ENCODE measurements at places on chromosomes 7 and 10.

DNA sequence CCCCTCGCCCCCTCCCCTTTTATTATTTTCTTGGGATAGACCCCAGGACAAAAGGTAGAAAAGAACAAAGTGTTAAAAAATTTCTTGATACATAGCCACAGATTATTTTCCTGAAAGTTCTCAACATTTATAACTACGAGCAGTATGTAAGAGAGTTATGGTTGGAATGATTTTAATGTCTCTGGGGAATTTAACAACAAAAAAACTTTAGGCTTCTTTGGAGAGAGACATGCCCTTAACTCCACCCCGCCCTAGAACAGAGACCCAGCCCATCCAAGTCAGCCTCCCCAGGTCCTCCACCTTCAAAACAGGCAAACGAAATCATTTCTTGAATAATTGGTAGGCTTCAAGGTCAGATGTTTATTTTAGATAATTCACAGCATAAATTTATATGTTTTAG lies 97.1 kb downstream of the TCF7L2 start:
- no peak for DNase-seq

- DNase-seq: no peak
These were observed 87.9 kb downstream of the EBF3 start for GRCh38 chr10:129875993-129876726.

DNA sequence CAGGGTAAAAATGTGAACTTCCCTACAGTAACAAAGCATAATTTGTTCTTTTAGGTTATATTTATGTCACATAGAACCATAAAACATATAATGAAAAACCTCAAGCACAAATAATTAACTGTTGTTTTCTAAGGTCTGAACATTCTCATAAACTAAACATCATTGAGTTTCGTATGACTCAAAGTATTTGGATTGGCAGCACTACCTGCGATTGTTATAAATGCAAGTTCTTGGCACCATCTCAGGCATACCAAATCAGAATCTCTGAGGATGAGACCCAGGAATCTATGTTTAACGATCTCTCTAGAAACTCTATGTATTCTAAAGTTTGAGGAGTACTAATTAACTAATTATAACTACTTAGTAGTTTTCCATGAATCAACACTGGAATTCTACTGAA lies 22.5 kb downstream of the ORC5 start:
- no peak for DNase-seq

- DNase-seq: no peak
These were observed 83.8 kb downstream of the SPAG6 start for GRCh38 chr10:22429146-22429545.

DNA sequence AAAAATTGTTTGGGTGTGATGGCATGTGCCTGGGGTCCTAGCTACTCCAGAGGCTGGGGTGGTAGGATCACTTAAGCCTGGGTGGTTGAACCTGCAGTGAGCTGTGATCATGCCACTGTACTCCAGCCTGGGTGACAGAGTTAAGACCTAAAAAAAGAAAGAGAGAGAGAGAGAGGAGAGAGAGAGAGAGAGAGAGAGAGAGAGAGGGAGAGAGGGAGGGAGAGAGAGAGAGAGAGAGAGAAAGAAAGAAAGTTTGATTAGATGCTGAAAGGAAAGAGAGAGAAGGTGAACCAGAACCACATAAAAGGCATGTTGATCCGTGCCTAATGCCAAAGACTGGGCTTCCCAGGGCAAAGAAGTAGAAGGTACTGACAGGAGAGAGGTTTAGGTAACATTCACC lies 11.1 kb downstream of the ABCB1 start:
- no peak for DNase-seq

DNA sequence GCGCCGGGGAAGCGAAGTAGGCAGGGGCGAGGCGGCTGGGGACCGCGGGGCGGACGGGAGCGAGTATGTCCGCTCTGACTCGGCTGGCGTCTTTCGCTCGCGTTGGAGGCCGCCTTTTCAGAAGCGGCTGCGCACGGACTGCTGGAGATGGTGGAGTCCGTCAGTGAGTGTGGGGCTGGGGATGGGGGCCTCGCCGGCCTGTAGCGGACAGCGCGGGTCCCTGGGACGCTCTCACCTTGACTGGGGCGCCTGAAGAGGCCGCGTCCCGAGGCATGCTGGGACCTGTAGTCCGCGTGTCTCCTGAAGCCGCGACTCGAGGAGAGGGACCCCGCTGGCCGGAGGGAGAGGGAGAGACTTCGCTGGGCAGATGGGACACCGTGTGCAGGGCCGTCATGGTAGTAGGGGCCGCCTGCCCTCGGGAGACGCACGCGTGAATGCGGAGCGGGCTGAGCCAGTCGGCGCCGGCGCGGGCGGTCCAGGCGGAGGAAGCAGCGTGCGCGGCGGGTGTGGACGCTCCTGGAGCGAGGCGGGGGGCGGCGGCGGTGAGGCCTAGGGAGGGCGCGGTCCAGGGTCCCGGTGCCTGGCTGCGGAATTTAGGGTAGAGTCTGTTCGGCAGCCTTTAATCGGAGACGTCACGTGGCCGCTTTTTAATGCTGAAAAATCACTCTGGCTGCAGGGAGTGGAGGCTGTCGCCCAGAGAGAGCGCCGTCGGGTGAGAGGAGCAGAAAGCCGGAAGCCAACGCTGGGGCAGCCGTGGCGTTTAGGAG lies at the start of gene NDUFB2:
Gene NDUFB2 (plus strand): TSS at position 29 of the 767 bp plus-strand sequence. CDS start 37 bp downstream, at position 66.
- DNase-seq: peak; percentile 73

DNA sequence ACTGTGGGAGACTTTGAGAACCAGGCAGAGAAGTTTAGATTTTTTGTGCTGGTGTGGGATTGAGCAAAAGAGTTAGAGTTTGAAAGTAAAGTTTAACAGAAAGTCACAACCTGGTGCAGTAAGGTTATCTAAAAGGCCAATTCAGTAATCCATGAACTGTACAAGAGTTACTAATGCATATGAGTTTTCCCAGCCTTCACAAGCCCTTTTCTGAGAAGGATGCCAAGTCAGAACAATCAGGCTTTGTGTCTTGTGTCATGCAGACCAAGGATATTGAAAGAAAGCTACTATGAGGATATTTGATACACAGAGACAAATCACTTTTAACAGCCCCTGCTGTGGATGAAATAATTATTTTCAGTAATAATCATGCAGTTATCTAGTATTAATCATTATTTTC lies 68.8 kb upstream of the MYO3A start:
- no peak for DNase-seq

DNA sequence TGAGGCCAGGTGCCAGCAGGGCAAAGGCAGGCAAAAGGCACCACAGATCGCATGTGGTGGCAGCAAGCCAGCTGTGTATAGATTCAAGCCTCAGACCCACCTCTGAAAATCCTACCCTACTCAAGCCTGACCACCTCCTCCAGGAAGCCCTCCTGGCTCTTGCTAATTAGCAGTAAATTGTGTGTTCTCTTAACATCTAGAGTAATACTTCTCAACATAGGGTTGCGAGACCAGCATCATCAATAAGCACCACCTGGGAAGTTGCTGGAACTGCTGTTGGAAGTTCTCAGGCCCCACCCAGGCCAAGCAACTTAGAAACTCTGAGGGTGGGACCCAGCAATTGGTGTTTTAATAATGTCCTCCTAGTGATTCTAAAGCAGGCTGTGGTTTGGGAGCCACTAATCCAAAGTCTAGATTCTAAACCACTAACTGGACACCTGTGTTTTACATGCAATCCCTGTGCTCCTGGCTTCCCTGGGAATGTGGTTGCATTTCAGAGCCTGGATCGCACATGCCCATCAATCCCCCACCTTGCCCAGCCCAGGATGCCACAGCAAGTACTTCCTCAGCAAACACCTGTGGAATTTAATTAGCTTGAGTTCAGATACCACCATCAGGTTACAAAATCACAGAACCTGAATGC lies 46.2 kb downstream of the KCNMA1 start:
- DNase-seq: no peak

GRCh38 chr10:927131-927530 lies 4.4 kb downstream of the LARP4B start:
- DNase-seq: no peak

DNA sequence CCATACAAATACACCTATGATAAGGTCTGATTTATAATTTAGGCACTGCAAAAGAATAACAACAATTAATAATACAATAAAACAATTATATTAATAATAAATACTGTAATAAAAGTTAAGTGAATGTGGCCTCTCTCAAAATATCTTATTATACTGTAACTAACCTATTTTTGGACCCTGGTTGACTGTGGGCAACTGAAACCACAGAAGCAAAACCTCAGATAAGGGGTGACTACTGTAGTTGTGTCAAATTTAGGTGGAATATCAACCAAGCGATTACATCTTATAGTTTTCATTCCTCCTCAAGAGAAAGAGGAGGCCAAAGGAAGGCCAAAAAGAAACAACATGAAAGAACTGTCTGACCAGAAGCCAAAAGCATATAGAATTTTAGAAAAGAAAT lies 103.9 kb downstream of the SKAP2 start:
- no peak for DNase-seq

- DNase-seq: no peak
These were observed 1.7 kb downstream of the ADAMTS14 start for GRCh38 chr10:70673929-70674559.

DNA sequence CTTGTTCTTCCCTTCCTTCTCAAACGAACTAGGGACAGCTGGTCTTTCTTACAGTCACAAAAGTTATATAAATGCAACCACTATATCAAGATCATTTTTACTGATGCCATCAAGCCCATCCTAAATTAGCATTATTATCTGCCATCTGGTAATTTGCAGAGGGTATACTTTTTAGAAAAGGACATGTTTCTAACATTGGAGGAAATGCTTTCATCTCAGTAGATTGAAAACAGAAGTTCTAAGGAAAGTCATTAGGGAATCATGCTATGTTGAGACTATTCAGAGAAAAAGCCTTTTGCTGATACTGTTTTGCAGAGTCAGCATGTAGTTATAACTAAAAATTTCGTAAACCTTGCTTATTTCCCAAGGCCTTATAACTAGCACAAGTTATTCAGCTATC lies 146.7 kb downstream of the WNT2 start:
- no peak for DNase-seq

- DNase-seq: no peak
These were observed 748.5 kb upstream of the MBL2 start for GRCh38 chr10:53521046-53521445.

GRCh38 chr10:27893358-27893954 lies 105.4 kb downstream of the ODAD2 start:
- no peak for DNase-seq

DNA sequence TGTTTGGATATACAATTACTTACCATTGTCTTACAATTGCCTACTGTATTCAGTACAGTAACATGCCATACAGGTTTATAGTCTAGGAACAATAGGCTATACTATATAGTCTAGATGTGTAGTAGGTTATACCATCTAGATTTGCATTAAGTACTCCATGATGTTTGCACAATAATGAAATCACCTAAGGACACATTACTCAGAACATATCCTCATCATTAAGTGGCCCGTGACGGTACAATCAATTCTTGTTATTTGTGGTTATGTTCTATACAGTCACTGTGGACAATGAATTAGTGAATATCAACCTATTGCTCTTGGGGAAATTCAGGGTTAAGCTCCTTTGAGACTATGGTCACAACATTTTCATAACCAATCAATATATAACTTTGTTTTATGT lies 75.6 kb downstream of the MICU1 start:
- no peak for DNase-seq

DNA sequence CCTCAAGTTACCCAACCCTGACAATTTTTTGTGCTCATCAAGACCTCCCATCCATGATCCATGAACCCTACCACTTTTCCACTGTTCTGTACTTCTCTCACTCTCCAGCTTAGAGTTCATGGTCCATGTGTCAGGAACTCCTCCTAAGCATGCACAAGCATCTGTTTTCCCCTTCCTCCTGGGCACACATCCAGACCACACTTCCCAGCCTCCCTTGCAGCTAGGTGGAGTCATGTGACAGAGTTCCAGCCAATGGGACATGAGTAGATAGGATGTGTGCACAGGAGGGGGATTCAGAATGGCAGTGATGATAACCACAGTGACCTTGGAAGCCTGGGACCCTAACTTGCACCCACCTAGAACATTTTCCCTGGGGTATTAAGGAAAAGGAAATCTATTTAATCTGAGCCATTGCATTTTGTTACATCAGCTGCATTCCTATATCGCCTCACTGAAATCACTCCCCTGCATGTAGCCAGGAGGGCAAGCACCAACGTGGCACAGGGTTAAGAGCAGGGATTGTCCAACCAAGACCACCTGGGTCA lies 9.6 kb upstream of the FRMPD2 start:
- no peak for DNase-seq

GRCh38 chr10:19974554-19974953 lies 158.3 kb downstream of the PLXDC2 start:
- no peak for DNase-seq

DNA sequence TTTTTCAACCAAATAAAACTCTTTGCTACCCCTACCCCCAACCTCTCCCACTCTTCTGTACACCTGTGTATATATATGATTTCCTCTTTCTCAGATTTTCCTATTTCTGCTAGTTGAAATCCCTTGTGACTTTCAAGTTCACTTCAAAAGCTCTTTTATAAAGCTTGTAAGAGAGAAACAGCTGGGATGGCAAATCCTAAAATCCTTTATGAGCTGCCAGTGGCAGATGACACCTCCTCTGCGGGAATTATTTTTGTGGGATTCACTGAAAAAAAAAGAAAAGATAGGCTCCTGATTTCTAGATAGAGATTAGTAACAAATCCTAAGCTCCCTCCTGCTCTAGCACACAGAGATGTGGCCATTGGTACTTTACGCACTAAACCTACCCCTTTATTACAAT lies 92.9 kb downstream of the AHR start:
- no peak for DNase-seq
